ENCODE measurements at places on chromosomes 6 and 20.

DNA sequence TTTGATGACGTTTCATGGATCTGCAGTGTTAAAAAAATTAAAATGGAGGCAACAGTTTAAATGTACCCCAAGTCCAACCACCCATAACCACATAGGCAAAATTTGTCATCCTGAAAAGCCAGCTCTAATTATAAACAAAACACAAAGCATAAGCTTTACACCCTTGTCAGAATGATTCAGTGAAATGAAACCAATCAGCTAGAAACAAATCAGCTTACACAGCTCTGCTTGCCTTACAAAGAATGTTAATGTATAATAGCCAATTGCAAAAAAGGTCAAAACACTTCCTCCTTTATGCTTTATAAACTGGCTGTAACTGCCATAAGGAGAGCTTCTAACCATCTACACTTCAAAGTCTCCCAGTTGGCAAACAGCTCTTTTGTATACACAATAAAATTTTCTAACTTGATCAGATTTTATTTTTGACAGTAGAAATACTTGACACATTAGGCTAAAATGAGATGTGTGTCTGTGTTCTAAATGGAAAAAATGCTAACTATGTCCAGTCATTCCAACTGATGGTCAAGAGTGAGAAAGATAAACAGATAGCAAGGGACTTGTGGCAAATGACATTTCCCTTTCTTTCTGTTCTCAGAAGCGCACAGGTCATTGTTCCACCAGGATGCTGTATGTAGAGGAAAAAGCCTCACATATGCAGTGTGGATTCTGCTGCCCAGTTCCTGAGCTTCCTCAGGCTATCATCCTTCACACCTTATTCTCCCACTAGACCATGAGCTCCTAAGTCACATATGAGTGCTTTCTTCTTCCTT lies 344.3 kb upstream of the ID4 start:
- DNase-seq: no peak

DNA sequence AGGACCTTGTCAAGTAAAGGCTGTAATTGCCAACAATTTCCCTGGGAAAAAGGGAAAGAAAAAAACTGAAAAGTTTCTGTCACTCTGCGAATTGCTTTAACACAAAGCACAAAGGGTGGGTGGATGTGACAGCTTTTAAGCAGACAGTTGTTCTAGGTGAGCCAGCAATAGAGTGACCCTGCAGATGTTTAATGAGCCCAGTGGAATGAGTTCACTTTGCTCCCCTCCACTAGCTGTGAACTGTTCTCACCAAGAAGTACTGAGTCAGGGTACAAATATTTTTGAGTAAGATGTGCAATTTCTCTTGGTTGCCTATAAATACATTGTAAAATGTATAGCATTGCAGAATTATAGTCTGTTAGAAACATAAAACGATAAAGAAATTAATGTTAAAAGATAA lies 26.2 kb upstream of the LRRC1 start:
- no peak for DNase-seq

DNA sequence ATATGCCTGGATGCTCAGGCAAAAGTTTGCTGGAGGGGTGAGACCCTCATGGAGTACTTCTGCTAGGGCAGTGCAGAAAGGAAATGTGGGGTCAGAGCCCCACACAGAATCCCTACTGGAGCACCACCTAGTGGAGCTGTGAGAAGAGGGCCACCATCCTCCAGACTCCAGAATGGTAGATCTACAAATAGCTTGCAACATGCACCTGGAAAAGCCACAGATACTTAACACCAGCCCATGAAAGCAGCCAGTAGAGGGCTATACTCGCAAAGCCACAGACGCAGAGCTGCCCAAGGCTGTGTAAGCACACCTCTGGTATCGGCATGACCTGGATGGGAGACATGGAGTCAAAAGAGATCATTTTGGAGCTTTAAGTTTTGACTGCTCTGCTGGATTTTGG lies 60.7 kb upstream of the GJE1 start:
- DNase-seq: no peak

- DNase-seq: no peak
Observed at GRCh38 chr6:14889611-14890593, 356.0 kb upstream of the JARID2 start.

- DNase-seq: no peak
Observed at GRCh38 chr6:119881416-119881815, 531.9 kb upstream of the MAN1A1 start.

DNA sequence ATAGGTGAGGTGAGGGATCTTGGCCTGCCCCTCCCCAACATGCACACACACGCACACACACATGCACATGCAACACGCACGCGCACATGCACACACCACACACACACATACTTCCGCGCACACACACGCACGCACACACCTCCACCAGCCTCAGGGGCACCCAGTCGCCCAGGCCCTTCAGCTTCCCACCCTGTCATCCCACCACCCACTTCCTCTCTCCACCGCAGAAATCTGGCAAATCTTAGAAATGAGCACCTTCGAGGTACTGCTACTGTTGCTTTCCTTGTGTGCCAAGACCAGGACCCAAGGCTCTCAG lies 1.2 kb downstream of the SPDEF start:
- no peak for DNase-seq

DNA sequence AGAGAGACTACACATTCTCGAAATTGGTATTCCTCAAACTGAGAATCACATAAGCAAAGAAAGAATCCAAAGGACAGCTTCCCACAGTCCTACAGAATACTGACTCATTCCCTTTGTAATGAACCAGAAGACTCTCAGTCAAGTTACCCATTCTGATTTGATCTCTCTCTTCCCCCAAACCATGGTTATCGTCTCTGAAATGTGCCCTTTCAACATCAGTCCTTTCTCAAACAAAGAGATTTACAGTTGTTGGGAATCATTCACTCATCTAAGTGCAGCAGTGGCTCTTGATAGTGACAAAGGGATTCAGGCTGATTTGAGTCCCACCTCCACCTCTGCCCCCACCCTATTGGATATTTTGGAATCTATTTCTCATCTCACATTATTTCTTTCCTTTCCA lies 15.0 kb upstream of the RSPO3 start:
- DNase-seq: no peak

GRCh38 chr6:97459986-97460385 lies 177.0 kb upstream of the MMS22L start:
- no peak for DNase-seq

DNA sequence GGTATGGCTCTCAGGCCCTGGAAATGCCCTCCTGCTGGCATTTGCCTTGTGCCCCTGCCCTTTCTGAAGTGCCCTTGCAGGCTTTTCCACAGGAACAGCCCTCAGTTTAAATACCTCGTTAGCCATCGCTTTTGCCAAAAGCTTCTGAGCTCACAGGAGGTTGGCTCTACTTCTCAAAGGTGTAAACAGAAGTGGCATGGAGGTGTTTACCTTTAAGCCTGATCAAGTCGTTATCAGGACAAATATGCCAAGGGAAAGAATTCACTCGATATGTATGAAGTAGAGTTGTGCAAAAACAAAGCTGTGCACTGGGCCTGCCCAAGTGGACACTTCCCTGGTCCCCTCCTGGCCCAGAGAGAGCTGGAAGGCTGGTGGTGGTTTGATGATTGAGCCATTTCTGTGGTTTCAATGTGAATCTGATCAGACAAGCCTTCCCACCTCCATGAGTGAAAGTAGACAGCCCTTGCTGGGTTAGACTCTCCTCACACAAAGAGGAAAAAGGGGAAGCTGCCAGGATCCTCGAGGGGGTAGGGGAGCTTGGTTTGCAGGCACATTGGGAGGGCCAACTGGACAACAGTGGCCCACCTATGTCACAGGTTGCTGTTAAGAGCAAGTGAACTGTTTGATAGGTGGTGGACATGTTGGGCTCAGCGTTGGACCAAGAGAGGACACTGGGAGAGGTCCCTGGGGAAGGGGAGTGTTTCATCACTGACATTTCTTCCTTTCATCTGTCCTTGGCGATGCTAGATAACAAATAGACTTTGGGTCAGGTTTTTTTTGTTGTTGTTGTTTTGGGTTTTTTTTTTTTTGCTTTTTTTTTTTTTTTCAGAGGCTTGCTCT lies 98.7 kb downstream of the ZDHHC14 start:
- DNase-seq: no peak

DNA sequence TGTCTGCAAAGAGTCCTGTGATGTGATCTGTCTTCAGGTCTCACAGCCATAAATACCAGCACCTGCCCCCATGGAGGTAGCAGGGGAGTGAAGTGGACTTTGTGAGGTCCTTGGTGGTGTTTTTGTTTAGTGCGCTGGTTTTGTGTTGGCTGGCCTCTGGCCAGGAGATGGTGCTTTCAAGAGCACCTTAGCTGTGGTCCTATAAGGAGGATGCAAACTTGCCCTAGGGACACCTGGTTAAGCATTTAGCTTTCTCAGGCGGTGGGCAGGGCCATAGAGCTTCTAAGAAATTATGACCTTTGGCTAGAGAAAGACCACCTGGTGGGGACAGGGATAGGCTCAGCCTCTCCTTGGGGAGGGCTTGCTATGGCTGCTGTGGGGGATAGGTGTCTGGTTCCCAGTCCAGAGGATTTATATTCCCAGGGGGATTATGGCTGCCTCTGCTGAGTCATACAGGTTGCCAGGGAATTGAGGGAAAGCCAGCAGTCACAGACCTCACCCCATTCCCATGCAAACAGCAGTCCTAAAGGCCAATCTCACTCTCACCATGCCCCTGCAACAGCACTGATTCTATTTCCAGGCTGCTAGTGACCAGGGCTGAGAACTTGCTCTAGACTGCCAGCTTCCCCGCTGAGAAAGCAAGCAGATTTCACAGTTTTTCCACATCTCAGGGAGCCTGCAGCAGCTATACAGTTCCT lies 259.3 kb downstream of the TFAP2B start:
- DNase-seq: no peak

DNA sequence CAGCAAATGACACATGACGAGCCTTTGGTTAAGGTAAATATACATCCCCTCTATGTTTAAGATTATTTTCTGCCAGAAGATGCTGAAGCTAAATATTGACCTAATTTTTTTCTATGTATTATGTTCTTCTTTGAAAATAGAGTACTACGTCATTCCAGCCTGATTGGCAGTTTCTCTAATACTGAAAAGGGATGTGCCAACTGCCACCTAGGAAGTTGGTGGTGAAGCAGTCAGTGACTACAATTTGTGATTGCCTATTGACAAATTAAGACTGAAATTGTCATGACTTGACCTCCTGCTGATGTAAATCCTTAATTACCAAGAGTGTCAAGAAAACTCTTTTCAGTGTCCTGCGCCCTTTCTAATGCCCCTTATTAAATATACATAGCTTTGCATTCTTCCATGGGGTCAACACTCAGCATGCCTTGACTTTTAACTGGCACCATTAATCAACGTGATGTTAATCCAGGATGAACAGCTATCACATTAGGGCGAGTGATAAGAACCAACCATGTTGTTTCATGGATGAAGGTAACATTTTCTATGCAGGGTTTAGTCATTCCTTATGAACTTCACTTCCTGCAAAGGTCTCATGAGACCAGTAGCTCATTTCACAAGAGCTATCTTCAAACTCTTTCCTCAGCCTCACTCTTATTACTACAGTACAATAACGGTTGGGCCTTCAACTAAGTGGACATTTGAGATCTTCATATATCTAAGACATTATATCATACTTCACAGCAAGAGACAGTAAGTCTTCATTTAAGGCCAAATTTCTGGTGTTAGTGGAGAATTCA lies 22.5 kb upstream of the SGK1 start:
- DNase-seq: no peak

DNA sequence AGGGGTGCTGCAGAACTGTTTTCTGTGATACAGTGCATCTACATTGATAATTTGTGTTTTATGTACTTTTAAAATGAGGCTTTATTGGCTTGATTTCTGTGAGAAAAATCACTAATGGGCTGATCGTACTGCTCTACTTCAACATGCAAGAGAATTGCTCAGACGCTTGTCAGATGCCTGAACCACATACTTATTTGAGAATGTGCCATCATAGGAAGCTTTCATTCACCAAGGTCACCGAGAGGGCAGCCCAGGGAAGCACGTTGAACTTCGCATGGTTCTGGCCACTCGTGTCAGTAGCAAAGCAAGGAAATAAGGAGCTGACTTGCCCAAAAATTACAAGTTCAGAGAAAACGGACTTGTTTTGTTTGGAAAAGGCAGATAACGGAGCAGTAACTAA lies 168.5 kb upstream of the AKAP12 start:
- no peak for DNase-seq

- no peak for DNase-seq
Observed at GRCh38 chr20:31934968-31935764, 16.7 kb downstream of the PDRG1 start.

GRCh38 chr6:120290964-120291363 lies 941.4 kb upstream of the MAN1A1 start:
- no peak for DNase-seq

DNA sequence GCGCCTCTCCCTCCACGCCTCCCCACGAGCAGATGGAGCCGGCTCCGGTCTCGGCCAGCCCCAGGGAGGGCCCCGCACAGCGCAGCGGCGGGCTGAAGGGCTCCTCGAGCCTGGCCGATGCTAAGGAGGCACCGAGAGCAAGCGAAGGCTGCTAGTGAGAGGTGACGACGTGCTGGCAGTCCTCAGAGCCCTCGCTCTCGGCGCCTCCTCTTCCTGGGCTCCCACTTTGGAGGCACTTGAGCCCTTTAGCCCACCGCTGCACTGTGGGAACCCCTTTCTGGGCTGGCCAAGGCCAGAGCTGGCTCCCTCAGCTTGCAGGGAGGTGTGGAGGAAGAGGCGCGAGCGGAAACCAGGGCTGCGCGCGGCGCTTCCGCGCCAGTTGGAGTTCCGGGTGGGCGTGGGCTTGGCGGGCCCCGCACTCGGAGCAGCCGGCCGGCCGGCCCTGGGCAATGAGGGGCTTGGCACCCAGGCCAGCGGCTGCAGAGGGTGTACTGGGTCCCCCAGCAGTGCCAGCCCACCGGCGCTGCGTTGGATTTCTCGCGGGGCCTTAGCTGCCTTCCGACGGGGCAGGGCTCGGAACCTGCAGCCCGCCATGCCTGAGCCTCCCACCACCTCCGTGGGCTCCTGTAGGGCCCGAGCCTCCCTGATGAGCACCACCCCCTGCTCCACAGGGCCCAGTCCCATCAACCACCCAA lies 2.5 kb upstream of the TMEM14C start:
- no peak for DNase-seq

DNA sequence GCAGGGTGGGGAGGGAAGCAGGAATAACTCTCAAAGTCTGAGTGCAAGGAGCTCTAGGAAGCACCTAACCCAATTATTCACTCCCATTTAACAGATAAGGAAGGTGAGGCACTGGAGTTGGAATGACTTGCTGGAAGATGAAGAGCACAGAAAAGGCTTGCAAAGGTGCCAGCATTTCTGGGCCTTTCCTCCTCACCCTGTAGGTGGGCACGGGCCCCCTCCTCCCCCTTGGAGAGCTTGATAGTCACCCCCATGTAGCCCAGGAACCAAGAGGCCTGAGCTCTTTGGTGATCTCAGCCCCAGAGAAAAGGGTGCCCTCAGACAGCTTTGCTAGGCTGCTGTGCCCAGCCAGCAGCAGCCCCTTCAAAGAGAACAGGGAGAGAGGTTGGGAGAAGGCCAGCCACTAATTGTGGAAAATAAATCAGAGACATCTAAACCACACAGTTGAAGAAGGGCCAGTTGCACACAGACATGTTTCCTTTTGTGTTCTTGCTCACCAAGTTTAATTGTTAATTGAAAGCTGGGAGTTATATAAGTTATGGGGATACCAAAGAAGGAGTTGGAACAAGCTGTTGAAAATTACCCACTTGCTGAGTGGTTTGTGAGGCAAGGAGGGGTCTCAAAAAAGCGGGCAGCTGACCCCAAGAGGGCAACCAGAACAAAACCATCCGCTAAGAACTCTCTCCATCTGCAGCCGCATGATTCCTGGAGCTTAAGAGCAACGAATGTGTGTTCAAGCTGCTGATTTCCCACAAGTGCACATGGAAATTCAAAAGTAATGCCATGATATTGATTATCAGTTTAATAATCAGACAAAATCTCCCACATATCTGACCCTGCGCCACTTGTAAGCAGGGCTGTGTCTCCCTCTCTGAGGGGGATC lies 77.0 kb downstream of the MRPL14 start:
- DNase-seq: no peak

- DNase-seq: no peak
Observed at GRCh38 chr6:96086745-96087144, 71.0 kb downstream of the FUT9 start.
